Stimulated activated CD4-positive, alpha-beta T cell treated with anti-CD3 and anti-CD28 coated beads, TNF-alpha, amount 100 ng/mL, for 24 hours (primary cell): ENCODE measurements at places on chromosomes 6 and 20.

DNA sequence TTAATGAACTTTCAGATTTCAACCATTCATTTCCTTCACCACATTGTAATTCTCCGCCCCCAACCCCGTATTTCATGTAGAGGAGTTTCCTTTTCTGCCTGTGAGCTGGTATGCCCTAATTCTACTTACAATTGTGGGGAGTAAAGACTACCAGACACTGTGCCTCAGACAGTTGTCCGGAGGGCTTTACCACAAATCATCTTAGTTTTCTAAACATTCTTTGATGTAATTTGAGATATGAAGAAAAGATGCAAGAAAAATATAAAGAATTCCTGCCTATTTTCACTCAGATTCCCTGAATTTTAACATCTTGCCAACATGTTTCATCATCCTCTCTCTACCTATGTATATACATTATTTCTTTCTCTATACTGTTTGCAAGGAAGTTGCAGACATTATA is 28.3 kb upstream of the LOC128125822 start:
- no peak for DNase-seq

DNA sequence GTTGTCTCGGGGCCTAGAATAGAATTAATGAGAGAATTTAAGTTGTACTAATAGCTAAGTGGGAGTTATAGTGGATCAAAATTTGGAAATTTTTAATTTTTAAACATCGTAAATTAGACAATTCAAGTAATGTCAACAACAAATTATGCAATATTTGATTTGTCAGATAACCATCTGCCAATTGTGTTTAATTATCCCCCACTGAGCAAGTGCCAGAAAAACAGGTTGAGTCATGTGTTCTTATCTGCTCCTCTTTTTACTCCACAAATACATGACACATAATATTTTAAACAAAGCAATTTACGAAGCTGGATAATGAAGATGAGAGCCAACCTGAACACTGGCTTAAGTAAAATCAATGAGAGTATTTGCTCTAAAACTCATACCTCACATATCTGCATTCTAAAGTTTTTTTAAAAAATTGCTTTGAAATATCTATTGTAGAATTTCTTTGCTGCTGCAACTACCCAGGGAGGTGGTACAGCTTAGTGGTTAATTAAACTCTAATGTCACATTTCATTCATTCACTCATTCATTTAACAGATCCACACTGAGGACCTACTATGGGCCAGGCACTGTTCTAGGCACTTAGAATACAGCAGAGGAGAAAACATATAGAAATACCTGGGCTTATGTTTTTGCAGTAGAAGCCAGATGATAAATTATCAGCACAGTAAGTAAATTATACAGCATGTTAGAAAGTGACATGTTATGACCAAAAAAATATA is 57.1 kb upstream of the MAP7 start:
- no peak for DNase-seq

- no peak for DNase-seq
These were observed at the start of gene ELOVL2 for GRCh38 chr6:11043961-11044711. TSS of gene ELOVL2 (minus strand) at chr6:11044305. CDS start at chr6:11044230, 75 bp downstream.

- peak; percentile 43 for DNase-seq
These were observed at the start of the genes HSPA1A and HSPA1L for GRCh38 chr6:31815025-31815838. TSS of gene HSPA1A (plus strand) at chr6:31815543. CDS start at chr6:31815757, 214 bp downstream. TSS of gene HSPA1L (minus strand) at chr6:31815283. CDS start at chr6:31811972, 3,311 bp downstream.

DNA sequence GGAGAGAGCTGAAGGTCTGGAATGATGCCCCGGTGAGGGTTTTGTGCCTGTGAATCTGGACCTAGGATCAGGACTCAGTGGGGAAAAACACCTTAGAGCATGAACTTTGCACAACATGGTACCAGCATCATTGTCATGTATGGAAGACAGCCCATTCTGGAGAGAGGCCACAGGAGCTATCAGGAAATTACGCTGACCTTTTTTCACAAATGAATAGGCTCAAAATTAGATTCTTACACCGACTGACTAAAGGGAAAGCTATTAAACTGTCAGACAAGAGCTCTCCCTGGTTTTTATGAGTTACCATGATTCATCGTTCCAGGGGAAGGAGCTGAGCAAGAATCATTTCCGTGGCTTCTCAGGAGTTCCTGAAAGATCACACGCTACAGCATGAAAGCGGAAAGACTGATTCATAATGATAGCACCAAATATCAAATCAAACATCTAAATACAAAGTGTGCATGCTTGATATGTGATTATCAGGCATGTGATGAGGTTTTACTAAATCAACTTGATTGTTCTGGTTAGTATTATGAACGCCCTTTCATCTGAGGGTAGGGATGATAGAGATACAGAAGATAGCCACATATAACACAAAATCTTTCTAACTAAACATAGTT is 224.9 kb upstream of the SMLR1 start:
- peak; percentile 13 for DNase-seq

DNA sequence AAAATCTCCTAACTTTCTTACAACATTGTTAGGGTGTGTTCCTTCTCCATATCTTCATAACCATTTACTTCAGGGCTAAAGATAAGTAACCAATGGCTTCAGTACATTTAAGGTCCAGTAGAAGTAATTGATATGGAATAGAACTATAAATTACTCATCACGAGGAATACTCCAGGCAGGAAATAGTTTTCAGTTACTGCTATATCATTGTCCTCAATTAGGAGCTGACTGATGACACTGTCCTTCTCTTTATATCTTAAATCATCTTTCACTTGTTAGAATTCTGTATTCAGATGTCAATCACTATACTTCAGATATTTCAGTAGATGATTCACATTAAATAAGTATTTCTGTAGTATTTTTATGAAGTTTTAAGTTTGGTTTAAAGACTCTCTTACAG is 88.4 kb downstream of the COL19A1 start:
- no peak for DNase-seq

- DNase-seq: no peak
These were observed 96.9 kb downstream of the RFX6 start for GRCh38 chr6:116973976-116974375.

GRCh38 chr6:42974919-42975505 is 4.0 kb downstream of the PEX6 start:
- DNase-seq: no peak

- no peak for DNase-seq
These were observed 52.3 kb upstream of the BCLAF1 start for GRCh38 chr6:136341967-136342366.

DNA sequence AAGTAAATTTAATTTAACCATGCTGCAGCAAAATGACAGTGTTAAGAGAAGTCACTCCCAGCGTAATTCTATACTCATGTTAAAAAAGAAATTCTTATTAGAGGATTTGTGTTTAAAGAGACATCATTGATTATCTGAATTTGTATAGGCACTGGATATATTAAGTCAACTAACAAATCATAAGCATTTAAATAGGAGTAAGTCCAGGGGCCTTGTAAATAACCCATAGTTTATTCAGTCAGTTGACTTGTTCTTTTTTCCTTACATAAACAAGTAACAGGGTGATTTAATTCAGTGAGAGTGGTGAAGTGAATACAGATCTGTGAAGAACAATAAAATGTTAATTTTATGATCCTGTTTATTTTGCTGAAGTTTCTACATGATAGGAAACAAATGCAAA is 22.4 kb downstream of the LYRM4 start:
- no peak for DNase-seq

DNA sequence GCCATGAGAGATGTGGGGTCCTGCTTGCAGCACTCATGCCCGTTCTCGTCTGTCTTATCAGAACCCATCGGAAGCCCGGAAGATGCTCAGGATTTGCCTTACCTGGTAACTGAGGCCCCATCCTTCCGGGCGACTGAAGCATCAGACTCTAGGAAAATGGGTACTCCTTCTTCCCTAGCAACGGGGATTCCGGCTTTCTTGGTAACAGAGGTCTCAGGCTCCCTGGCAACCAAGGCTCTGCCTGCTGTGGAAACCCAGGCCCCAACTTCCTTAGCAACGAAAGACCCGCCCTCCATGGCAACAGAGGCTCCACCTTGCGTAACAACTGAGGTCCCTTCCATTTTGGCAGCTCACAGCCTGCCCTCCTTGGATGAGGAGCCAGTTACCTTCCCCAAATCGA is 8.3 kb downstream of the PI16 start:
- DNase-seq: peak; percentile 75

DNA sequence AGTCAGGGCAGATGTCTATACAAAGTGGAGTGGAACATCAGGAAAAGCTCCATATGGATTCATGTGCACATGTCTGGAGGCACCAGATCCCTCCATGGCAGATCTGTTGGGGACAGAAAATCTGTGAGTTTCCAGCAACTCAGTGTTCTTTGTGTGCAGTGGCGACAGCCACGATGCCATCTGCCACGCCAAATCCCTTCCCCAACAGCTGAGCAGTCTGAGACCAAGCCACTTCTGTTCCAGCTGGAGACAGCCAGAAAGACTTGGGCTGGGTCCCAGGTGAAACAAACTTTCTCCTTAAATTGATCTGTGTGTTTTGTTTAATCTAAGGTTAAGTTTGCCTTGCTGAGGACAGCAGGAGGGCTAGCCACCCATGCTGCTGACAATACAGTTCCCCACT is 22.9 kb downstream of the FKBP1A start:
- DNase-seq: no peak

- no peak for DNase-seq
These were observed 376.9 kb downstream of the PHF3 start for GRCh38 chr6:64012351-64013001.

DNA sequence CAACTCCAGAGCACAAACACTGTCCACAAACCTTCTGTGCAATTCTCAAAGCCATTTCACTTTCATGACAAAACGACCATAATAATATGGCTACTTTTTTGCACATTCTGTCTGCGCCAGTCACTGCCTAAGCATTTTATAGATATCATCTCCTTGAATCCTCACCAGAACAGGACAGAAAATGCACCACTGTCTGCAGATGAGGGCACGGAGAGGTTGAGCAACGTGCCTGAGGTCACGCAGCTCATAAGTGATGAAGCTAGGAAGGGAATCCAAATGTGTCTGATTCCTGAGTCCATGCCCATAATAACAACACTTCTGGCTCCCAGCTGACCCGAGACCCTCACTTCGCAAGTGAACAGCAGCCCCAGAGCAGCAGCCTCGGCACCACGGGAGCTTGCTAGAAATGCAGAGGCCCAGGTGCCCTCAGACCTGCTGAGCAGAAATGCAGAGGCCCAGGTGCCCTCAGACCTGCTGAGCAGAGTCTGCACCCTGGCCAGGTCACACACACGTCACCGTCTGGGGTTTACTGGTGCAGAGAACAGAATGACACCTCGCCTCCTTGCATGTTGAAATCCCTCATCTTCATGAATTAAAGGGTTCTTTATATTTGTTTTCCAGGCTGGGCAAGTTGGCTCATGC is 265.2 kb downstream of the BMP7 start:
- DNase-seq: no peak

GRCh38 chr6:126033696-126034095 is 47.4 kb downstream of the TRMT11 start:
- DNase-seq: no peak

DNA sequence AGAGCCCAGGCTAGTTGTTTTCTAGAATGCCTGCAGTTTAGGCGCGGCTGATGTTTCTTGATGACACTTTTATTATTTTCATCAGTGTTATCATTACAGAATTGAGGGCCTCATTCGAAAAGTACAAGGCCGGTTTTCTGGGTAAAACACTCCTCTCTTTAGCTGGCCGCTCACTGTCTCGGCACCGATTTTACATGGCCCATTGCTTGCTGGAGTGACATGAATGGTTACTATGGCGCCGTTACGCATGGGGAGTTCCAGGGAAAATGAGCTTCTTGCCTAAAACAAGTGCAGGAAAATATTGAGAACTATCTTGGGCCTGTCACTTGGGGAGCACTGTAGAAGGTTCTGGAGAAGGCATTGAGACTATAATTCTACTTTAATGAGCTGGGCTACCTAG is 317.8 kb downstream of the CDH4 start:
- DNase-seq: no peak

GRCh38 chr20:62845416-62846160 is 16.0 kb downstream of the TCFL5 start:
- DNase-seq: no peak

- DNase-seq: no peak
These were observed 54.3 kb downstream of the PDE7B start for GRCh38 chr6:135905604-135906300.

DNA sequence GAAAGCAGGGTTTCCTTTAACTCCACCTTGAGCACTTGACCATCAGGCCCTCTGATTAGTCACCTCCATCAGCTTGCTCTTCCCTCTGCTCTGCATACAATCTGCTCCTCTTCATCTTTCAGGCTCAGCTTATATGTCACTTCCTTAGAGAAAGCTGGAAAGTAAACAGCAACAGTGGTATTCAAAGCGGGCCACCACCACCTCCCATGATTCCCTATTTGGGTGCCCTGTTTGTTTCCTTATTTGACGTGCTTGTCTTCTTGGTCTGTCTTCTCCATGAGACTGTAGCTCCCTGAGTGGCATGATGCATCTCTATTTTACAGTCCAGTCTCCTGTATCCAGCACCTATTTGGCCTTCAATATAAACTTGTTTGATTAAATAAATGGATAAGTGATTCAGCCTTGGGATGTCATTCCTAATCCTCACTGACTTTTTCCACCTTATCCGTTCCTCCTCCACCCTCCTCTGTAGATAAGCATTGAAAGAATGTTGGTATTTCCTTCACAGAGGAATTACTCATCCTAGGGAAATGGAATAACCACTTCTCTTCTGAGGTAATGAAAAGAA is 102.8 kb upstream of the SGK1 start:
- DNase-seq: no peak

DNA sequence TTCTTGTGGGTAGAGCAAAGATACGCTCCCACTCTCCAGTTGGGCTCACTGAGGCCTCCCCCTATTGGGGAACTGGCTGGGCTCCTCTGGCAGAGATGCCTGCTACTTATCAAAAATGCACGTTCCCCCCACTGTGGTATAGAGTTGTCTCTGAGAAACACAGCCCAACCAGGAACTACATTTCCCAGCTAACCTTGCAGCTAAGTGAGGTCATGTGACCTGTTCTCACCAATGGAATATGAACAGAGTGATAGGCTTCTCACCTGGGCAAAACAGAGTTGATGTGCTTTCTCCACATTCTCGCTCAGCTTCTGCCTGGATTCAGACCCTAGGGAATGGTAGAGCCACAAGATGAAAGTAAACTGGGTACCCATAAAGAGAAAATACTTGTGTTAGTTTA is 49.1 kb upstream of the PTPRT start:
- no peak for DNase-seq

DNA sequence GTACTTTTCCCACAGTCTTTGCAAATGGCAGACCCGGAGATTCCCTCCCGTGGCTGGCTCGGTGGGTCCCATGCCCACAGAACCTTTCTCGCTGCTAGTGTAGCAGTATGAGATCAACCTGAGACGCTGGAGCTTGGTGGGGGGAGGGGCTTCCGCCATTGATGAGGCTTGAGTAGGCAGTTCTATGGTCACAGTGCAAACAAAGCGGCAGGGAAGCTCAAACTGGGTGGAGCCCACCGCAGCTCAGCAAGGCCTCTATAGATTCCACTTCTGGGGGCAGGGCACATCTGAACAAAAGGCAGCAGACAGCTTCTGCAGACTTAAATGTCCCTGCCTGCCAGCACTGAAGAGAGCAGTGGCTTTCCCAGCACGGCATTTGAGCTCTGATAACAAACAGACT is 186.0 kb upstream of the KCNK16 start:
- no peak for DNase-seq

- no peak for DNase-seq
These were observed 1.2 kb downstream of the GRM4 start for GRCh38 chr6:34144581-34145160.

- DNase-seq: no peak
These were observed 223.7 kb upstream of the SYNCRIP start for GRCh38 chr6:85866370-85866730.

- no peak for DNase-seq
These were observed 236.1 kb downstream of the COL12A1 start for GRCh38 chr6:74969591-74970267.

GRCh38 chr20:2114990-2115681 is 13.5 kb downstream of the STK35 start:
- no peak for DNase-seq
